Effector memory CD4-positive, alpha-beta T cell (primary cell): ENCODE measurements at places on chromosomes 3 and 15.

- no peak for DNase-seq
These were observed 26.5 kb downstream of the MTMR14 start for GRCh38 chr3:9675736-9676290.

- no peak for DNase-seq
These were observed 135.8 kb downstream of the NEK11 start for GRCh38 chr3:131162516-131162915.

DNA sequence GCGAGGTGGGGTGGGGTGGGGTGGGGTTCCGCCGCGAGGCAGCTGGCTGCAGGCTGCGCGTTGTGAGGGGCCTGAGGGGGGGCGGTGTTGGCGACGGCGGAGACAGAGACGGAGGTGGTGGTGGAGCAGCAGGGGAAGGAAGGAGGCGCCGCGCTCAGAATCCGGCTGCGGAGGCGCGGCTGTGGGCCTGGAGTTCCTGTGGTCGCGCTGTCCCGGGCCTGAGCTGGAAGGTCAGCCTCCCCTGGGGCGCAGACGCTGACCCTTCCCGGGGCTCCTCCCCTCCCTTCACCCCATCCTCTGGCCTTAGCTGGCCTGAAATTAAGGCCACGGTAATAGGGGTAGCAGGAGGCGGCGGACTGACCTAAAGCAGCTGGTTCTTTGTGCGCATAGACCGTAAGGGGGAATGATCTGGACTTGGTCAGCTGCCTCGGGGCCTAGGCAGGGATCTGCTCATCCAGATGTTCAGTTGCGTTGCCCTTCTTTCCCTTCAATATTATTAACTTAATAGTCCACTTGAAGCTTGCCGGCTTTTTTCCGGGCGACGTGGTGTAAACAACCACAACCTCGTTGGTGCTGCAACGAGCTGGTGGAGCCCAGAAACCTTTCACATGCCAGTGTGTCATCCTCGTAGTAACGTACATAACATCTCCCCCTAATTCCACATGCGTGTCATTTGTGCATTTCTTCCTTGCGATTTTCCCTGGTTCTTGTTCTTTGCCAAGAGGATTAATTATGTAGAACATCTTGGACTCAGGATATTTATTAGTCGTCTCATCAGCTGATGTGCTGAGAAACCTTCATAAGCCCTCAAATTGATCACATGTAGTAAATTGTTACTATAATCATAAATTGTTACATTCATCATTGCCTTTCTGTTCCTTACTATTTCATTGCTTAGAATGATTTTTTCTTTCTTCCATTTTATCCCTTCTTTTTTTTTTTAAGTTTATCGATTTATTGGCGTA lies 626 bp downstream of the SEC62 start:
- no peak for DNase-seq

DNA sequence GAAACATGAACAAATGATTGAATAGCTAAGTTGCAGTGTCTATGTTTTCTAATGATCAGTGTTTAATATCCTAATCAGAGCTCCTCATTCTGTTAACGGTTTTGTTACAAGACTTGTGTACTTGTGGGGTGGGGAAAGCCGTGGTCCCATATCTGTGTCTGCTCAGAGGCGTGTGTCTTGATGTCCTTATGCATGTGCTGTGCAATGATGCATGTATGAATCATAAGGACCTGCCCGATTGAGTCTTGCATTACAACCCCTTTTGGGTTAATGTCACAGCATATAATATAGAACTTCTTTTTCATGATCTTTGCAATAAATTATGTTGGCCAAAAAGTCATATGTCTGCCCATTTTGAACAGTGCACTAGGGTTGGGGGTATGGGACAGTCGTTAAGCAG lies 233.4 kb downstream of the ITPR1 start:
- no peak for DNase-seq

DNA sequence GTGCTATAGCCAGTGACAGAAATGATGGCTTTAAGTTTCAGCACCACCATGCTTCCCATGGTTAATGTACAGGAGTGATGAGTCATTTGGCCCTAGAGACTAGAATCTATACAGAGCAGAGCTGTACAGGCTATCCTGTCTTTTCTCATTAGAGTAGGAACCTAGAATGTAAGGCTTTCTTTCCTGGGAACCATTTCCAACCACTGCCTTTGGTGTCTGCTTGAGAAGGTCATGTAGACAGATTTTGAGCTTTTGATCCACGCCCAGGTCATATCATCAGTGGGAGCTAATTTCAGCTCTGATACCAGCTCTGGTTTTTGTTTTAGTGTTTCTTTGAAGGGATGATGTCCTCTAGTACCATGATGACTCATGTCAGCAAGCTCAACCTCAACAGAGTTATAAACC lies 543.1 kb downstream of the NTRK3 start:
- DNase-seq: no peak

DNA sequence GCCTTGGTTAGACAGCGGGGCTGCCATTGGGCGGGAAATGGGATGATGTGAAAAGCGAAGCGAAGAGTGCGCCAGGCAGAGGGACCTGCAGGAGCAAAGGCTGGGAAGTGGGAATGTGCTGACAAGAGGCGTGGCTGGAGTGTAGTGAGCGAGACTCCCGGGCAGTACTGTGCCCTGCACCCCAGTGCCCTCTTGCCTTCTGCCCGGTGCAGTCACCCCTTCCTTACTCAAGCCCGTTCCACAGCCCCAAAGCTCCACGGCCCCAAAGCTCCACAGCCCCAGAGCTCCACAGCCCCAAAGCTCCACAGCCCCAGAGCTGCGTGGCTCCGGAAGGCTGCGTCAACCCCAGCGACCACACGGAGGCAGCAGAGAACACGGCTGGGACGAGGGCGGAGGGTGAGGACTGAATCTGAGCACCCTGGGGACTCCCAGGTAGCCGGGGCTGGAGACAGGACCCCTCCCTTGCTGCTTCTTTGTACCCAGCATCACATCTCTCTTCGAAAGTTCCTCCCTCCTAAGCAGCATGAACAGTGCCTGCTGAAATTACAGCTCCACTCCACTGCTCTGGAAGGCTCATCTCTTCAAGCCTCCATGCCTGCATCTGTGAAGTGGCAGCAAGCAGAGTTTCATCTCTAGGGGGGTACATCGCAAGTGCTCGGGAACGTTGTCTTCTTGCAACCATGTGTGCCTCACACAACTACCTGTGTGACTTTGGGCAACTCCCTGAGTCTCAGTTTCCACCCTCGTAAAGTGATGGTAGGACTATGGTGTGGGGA lies 108.9 kb downstream of the FBLN2 start:
- peak; percentile 18 for DNase-seq

DNA sequence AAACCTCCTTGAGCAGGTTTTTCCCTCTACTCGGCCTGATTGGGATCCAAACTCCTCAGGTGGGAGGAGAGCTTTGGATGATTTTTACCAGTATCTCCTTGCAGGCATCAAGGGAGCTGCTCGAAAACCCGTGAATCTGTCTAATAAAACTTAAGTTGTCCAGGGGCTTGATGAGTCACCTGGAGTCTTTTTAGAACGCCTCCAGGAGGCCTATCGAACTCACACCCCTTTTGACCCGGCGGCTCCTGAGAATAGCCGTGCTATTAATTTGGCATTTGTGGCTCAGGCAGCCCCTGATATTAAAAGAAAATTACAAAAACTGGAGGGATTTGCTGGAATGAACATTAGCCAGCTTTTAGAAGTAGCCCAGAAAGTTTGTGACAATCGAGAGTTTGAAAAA lies 41.6 kb downstream of the ZBTB11 start:
- DNase-seq: no peak

- no peak for DNase-seq
These were observed 19.7 kb downstream of the TM4SF4 start for GRCh38 chr3:149494022-149494758.

DNA sequence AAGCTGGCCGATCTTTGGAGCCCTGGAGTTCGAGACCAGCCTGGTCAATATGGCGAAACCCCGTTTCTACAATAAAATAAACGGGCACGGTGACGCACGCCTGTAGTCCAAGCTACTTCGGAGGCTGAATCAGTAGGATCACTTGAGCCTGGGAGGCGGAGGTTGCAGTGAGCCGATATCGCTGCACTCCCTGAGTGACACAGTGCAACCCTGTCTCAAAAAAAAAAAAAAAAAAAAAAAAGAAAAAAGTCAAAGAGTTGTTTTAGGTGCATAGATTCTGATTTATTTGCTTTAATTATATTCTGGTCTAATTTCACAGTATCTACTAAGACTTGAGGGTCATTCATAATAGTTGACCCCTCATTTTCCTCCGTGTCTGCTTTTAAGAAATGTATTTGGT lies 1.7 kb downstream of the ARL13B start:
- DNase-seq: no peak

- DNase-seq: no peak
These were observed 32.5 kb upstream of the DCLK3 start for GRCh38 chr3:36796881-36797280.

GRCh38 chr3:15514663-15515340 lies 6.7 kb downstream of the COLQ start:
- DNase-seq: no peak

- no peak for DNase-seq
These were observed 129.1 kb downstream of the ASB7 start for GRCh38 chr15:100731267-100732152.

DNA sequence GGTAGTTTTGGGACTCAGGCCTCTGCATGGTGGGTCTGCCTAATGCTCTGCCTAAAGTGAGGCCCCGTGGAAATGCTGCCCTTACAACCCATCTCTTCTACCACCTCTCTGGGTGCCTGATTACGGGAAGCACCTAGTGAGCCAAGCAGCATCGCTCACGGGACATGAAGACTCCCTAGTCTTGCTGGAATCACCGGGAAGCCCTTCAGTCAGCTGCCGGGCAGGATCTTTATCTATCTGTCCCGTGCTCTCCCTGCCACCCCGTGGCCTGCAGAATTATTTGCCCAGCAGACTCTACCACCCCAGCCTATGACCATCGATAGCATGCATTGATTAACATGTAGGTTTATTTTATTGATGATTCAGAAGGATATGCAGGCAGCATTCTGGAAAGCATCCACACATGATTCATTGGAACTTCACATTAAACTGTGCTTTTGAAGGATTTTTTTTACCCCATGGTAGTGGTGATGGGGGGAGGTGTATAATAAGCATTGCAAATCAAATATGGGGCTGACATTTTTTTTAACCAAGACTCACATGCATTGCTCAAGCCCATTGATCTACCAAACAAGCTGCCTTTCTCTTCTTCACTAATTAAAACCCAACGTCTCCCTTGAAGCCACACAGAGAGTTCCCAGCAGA lies 63.1 kb downstream of the ATP2B2 start:
- no peak for DNase-seq

- DNase-seq: no peak
These were observed 109.9 kb downstream of the APBA2 start for GRCh38 chr15:28995705-28996104.

DNA sequence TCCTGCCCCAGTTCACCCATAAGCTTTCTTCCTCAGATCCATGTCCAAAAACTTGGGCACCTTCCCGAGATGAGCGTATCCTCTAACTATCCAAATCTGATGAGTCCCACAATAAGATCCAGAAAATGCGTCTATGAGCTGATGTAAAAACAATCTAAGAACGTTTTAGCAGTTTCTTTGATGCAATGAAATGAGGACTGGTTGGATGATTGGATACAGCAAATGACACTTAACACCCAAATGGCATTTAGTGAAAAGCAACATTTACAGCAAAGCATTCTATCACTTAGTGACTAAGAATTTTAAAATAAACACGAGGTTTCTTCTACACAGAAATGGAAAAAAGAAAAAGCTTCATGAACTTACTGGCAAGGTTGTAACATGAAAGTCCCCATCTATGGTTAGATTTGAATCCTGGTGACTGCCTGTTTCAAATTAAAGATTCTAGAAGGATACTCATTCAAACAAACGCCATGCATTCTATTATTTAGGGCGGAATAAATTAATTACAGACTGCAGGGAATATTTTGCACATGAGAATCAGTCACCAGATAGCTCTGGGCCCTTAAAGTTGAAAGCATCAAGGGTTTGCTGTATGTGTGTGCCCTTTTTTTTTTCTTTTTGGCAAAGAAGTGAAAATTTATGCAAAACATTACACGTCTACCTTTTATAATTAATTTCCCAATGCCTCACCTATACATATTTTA lies 598.6 kb downstream of the FOXP1 start:
- DNase-seq: no peak

DNA sequence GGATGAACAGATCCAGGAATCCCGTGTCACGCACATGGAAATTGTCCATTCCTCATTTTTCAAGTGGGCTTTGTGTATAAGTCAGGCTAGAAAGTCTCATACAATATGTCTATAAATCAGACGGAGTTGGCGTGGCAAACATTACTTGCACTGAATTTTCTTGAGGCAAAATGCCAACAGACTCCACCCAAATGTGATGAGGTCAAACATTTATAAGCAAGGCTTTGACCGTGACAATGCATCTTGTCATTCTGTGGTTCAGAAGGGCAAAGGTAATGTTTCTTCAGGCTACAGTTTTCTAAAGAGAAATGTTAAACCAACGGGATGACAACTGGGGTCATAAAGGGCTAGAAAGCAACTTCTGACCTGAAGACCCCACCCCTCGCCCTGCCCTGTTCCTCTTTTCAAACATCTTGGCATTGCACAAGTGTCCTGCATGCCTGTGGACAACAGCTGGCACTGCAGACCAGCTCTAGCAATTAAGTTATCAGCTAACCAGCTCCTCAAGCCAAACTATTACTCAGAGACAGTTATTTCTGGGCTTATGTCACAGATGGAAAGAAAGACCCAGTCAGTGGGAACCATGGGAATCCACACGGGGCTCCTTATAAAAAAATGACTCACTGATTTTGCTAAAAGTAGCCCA lies 36.5 kb upstream of the SPTBN5 start:
- no peak for DNase-seq

GRCh38 chr3:143654906-143655305 lies 193.4 kb downstream of the SLC9A9 start:
- DNase-seq: no peak
